ENCODE measurements at places on chromosomes 4 and X. TPM values are rescaled to one million over a fixed set of nuclear protein-coding genes. Genes with fewer than 3 reads are reported as not detected.

- DNase-seq = no peak
Observed at GRCh38 chrX:48001260-48001659, 2.5 kb downstream of the ZNF182 start.

DNA sequence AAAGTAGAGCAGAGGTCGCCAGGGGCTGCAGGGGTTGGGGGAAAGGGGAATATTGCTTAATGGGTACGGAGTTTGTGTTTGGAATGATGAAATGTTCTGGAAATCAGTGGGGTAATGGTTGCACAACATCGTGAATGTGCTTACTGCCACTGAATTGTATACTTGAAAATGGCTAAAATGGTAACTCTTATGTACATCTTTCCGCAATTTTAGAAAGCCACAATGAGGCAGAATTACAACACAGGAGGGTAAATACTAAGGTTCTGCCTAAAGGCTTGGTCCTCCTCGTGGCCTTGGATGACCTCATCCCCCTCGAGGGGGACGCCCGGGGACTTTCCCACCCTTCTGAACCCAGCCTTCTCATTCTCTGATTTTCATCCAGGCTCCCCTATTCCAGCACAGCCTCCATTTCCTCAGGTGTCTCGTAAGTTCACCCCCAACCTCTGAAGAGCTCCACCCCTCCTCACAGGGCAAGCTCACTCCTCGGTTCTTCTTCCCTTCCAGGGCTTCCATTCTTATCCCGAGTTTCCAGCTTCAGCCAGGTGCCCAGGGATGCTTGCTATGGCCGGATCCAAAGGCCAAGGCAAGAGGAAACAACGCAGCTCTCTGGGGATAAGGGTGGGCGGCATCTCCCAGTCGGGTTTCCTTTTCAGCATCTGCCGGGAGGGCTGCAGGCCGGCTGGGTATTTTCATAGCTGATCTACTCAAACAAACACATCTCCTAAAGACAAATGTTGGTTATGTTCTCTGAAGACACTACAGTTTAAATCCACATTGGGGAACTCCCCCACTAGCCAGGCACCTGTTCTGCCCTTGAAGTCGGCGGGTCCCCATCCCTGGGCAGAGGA lies 71.3 kb upstream of the ACSL1 start:
- no peak for DNase-seq

DNA sequence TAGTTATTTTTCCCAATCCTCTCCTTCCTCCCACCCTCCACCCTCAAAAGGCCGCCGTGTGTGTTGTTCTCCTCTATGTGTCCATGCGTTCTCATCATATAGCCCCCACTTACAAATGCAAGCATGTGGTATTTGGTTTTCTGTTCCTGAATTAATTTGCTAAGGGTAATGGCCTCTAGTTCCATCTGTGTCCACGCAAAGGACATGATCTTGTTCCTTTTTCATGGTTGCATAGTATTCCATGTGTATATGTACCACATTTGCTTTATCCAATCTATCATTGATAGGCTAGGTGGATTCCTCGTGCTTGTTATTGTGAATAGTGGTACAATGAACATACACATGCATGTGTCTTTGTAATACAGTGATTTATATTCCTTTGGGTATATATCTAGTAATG lies 1193.7 kb downstream of the RPA4 start:
- DNase-seq = no peak

GRCh38 chr4:102696758-102697157 lies 64.0 kb downstream of the MANBA start:
- no peak for DNase-seq

The ASB12 gene
- total RNA-seq = not detected

DNA sequence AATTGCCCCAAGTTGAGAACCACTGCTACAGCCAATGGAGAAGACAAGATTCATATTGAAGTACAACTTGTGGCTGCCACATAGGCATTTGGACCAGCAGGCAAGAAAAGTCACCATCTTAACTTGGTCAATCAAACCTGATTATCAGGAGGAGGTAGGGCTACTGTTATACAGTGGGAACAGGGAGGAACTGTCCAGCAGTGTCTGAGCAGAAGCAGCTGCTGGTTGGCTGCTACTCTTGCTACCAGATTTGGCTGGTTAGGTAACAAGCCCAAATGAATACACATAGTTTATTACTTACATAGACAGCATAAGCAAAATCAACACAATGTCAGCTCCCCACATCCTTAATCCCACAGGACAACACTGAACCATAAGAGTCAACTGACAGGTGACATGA lies 39.4 kb downstream of the ATP1B4 start:
- no peak for DNase-seq

- DNase-seq = no peak
Observed at GRCh38 chrX:109511113-109511512, 25.5 kb upstream of the NXT2 start.

DNA sequence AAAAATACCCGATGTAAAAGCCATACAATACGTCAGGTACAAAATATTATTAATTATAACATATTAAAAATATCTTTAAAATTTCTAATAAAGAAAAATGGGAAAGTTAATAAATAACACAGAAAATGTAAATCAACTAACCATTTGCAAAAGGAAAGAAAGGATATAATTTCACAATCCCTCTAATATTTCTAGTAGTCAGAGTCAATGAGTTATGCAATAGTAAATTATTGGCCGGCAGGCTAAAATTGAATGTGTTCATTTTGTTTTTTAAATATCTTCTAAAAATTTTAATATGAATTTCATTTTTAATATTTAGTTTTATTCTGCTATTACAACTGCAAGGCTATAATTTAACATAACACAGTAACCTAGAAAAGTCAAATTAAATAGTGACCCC lies 155.7 kb downstream of the FBXW7 start:
- DNase-seq = no peak

- no peak for DNase-seq
Observed at GRCh38 chr4:7591409-7592053, 156.8 kb upstream of the PSAPL1 start.

The GPC4 gene
- total RNA-seq = 3.6 TPM

The RAI2 gene
- total RNA-seq = not detected

The STARD8 gene
- total RNA-seq = 0.34 TPM

DNA sequence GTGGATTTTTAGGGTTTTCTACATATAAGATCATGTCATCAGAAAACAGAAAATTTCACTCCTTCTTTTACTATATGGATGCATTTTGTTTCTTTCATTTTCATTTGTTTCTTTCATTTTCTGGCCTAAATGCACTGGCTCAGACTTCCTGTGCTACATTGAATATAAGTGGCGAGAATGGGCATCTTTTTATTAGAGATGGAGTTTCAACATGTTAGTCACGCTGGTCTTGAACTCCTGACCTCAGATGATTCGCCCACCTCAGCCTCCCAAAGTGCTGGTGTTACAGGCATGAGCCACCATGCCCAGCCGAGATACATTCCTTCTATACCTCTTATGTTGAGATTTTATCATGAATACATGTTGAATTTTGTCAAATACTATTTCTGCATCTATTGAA lies 61.8 kb downstream of the BRWD3 start:
- DNase-seq = no peak

GRCh38 chr4:172793565-172794306 lies 374.9 kb upstream of the GALNT7 start:
- no peak for DNase-seq

DNA sequence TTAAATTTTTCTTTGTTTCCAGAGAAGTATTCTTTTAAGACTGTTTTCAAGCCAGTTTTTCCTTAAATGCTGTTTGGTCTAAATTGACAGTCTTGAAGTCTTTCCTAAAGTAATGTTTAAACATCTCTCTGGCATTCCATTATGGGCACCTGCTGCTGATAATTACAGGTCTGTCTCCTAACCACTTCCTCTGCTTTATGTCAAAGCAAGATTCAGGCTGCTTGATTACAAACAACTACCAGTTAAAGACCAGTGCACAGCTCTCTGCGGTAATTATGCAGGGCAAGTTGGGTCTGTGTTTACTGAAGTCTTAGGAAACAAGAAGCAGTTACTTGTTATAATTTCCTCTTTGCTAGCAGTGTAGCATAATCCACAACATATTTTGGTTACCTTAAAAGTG lies 17.6 kb downstream of the UNC5C start:
- no peak for DNase-seq

The CTAG1A gene
- not detected for total RNA-seq

DNA sequence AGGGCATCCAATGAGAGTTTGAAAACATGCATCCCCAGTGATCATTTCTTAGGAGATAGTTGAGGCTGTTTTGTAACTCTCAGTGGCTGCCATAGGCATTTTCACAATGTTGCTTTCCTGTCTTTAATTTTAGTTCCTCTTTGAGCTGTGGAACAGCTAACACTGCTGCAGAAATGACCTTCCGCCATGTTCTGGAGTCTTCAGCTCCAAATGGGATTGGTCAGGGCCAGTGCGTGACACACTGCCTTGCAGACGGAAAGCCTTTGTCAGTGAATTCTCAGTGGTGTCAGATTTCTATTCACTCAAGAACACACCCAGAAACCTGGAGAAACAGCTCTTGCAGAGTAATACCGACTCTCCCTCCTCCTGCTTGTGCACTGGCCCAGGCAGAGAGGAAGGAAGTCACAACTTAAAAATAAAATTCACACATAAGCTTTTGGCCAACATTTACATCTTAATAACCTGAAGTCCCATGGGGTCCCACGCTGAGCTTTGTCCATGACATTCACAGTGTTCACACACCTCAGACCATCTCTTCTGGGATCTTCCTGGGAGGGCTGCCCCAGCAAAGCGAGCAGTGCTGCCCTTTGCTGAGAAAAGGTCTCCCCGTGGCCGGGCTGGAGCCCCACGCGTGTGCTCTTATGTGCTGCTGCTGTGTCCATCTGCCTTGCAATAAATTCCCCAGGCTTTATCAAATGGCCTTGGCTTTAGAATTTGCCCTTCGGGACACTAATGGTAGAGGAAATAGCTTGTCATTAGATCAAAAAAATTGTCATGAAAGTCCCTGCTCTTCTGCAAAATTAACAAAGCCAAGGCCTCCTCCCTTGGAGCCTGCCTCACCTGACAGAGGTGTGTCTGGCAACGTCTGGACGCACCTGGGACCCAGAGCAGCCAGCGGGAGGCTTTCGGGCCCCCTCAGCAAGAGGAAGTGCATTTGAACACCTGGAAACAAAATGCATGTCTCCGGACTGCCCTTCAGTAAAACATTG lies 126.8 kb downstream of the IRF2 start:
- DNase-seq = no peak

GRCh38 chr4:7922466-7922865 lies 17.2 kb downstream of the AFAP1 start:
- no peak for DNase-seq
